ENCODE measurements at places on chromosomes 2 and 18.
A peak's percentile ranks its signal among the peaks of the same experiment; 100 is the strongest.

DNA sequence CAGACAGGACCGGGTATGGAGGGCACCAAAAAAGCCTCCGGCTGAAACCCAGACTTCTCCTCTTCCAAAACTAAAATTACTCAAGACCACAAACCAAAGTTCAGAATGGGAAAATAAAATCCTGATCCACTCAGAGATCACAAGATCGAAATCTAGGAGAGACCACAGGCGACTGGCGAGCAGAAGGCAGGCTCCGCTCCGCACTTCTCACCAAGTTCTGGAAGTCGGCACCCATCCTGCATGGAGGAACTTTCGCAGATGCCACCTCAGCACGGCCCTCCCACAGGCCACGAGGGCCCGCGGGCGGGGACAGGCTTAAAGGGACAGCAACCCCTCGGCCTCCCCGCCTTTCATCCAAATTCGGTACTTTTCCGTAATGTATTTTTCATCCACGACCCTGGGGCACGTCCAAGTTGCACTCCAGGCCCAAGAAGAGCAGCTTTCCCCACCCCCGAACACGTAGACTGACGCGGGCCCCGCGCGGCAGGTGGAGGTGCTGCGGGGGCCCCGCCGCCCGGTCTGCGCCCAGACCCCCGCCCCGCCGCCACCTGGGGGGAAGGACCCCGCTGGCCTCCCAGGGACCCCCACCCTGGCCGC is 43.7 kb downstream of the HDLBP start:
- peak; percentile 83 for DNase-seq

GRCh38 chr2:38268691-38269327 is 108.3 kb downstream of the ATL2 start:
- DNase-seq: peak; percentile 82

- DNase-seq: peak; percentile 13
Observed at GRCh38 chr18:58005011-58005410, 39.0 kb upstream of the NEDD4L start.

DNA sequence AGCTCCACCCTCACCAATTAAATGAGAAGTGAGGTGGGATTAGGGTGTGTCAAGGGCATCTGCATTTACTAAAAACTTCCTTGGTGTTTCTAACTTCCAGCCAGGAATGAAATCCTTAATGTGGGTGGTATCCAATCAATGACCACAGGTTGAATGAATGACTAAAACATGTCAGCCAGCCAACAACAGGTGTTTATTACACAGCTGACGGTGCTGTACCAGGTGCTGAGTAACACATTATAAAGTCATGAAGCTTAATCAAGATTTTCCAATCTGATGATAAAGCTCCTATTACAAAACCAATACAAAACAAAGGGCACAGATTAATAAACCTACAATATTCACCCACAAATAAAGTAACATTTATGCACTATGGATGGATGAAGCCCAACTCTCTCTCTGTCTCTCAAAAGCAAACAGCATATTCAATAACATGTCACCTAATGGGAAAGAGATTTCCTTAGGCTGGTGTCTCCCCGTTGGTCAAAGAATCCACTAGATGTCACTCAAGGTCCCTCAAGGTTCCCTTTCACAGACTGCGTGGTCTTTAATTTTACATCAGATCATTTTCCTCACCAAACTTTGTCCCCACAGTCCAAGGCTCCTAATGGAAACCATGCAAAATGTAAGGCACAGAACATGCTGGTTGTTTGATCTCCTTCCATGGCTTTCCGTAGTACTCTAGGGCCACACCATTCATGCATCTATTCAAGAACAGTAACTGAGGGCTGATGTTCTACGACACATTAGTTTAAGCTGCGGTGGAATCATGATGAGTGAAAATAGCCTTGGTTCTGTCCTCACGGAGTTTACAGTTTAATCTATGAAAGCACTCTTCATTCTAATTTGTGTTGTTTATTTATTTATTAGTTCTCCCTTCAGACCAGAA is 6.4 kb upstream of the PTPN4 start:
- peak; percentile 40 for DNase-seq

DNA sequence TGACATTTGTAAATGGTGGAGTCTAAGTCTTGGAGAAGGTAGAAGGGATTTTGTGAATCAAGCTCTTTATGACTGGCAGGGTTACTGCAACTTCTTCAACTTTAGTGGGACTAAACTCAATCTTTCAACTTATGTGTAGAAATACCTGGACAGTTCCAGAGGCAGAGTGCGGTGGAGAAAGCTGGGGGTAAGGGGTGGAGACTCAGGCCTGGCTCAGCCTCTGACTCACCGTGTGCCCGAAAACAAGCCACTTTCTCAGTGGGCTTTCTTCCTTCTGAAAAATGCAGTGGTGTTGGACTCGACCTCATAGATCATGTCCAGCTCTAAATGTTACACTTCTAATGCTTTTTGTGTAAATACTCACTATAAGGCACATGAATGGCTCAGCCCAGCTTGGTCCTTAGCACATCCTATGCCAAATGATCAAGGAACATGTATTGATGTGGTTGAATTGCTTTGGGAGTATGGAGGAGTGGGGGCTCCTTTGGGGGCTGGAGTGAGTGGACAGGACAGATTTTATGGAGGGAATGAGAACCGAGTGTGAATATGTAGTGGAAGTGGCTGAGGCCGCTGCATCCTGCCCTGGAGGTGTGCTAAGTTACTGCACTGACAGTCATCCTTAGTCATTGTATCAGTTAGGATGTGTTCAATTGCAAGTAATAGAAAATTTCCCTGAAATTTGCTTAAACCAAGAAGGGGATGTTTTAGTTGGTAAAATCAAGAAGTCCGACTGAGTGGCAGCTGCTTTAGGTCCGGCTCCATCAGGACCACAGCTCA is 32.2 kb upstream of the IGFBP5 start:
- DNase-seq: no peak

DNA sequence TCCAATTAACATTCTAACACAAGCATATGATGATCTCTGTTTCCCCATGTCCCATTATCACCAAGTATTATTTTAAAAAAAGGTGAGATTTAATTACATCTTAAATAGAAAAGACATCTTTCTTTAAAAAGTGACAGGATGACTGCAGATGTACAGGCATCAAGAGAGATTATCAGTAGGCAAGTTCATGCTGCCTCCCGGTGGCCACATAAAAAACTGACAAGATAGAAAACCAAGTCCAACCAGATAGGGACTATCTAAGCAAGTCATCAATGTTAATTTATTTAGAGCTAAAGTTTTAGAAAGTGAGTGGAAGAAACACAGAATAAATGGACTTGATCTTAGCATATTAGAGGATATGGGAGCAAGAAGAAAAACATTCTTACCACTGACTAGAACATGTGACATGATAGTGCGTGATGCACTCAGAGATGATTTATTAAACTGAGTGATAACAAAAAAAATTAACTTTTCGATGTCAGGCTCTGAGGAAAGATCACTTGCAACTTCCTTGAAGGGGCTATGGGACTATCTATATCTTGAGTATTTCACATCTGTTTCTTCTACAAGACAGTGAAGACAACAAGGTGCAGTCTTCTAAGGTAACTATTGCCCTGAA is 5.4 kb upstream of the TDRD15 start:
- DNase-seq: peak; percentile 6

DNA sequence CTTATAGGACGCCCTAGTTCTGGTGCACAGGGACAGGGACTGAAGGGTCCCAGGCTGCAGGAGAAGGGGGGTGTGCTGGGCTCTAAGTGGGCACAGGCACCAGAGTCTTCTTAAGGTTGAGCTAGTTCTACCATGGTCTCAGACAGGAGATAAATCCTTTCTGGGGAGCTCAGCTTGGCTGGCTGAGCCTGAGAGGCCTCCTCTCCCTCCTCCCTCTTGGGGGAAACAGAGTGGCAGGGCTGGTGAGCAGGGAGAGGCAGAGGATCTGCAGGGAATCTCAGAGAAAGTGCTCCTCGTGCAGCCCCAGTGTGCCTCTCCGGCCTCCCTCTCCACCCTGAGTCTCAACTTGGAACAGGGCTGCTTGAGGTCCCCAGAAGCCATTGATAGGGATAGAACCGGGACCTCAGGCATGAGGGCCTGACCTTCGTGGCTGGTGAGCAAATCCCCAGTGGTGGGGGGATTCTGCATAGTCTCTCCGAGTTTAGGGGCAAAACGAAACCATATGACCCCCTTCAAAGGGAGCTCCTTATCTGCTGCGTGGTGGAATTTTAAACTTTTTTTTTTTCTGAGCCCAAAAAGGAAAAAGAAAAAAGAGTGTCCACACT is 2.0 kb downstream of the GDF7 start:
- DNase-seq: no peak

- peak; percentile 20 for DNase-seq
Observed at GRCh38 chr2:214649440-214650205, 159.9 kb downstream of the BARD1 start.

GRCh38 chr2:152497481-152498052 is 162.6 kb downstream of the FMNL2 start:
- DNase-seq: no peak

GRCh38 chr18:48105317-48105716 is 174.9 kb upstream of the SMAD2 start:
- no peak for DNase-seq

GRCh38 chr18:59273759-59274532 is 692 bp upstream of the RAX start:
- no peak for DNase-seq

GRCh38 chr18:41482501-41482900 is 472.5 kb upstream of the PIK3C3 start:
- DNase-seq: no peak

- DNase-seq: no peak
Observed at GRCh38 chr2:1448009-1448408, 34.7 kb downstream of the TPO start.

GRCh38 chr2:88320076-88320773 is 132.3 kb downstream of the FOXI3 start:
- no peak for DNase-seq

- no peak for DNase-seq
Observed at GRCh38 chr18:57085371-57085770, 61.5 kb upstream of the BOD1L2 start.

- DNase-seq: no peak
Observed at GRCh38 chr2:207930747-207931146, 94.6 kb downstream of the PLEKHM3 start.

DNA sequence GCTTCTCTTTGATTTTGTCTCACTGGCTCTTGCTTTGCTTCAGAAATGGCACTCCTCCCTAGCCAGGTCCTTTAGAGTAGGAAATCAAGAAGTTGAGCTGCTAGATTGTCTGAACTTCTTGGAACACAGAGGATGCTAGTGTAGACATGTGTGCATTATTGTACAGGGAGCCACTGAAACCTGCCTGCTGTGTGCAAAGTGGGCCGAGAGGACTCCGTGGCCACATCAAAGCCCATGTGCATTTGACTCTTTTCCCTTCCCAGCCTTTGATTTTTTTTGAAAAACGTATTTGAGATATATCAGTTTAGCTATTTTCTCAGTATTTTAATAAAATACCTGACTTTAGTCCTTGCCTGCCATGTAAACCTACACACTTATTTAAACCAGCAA is 83.1 kb downstream of the TMEM247 start:
- no peak for DNase-seq

- no peak for DNase-seq
Observed at GRCh38 chr2:13193075-13193474, 476.3 kb downstream of the TRIB2 start.

- no peak for DNase-seq
Observed at GRCh38 chr2:141942006-141942789, 188.6 kb downstream of the LRP1B start.

DNA sequence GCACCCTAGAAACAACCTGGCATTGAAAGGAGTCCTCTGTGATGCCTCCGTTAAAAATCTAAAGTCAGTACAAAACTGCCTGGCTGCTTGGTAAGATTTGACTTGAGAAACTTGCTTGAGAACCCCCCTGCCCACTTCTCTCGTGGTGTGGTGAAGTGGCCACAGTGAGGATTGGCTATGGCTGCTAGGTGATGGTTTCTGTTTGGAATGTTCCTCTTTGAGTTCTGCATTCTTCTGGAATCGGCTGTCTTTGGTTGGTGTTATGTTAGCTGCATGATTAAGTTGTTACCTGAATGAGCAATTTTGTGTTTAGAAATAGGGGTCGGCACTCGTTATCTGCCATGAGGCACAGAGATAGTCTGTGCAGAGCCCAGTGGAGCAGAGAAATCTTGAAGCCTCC is 21.7 kb upstream of the SAG start:
- DNase-seq: peak; percentile 13

DNA sequence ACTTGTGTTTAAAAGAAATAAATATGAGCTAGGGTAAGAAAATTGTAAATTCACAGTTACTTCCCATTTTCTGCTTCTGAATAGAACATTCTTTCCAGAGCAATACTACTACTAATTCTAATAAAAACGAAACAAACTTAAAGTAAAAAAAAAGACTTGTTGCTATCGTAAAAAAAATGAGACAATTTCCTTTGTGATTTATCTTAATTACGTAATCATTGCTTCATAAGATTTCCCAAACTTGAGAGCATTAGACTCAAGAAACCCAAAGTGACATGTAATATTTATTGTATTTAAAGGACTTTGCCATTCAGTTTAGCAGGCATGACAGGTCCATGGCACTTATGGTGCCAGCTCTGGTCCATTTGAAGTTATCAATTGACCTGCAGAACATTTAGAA is 153.8 kb downstream of the AQP4 start:
- no peak for DNase-seq

- no peak for DNase-seq
Observed at GRCh38 chr2:228654707-228655106, 473.2 kb upstream of the SPHKAP start.

DNA sequence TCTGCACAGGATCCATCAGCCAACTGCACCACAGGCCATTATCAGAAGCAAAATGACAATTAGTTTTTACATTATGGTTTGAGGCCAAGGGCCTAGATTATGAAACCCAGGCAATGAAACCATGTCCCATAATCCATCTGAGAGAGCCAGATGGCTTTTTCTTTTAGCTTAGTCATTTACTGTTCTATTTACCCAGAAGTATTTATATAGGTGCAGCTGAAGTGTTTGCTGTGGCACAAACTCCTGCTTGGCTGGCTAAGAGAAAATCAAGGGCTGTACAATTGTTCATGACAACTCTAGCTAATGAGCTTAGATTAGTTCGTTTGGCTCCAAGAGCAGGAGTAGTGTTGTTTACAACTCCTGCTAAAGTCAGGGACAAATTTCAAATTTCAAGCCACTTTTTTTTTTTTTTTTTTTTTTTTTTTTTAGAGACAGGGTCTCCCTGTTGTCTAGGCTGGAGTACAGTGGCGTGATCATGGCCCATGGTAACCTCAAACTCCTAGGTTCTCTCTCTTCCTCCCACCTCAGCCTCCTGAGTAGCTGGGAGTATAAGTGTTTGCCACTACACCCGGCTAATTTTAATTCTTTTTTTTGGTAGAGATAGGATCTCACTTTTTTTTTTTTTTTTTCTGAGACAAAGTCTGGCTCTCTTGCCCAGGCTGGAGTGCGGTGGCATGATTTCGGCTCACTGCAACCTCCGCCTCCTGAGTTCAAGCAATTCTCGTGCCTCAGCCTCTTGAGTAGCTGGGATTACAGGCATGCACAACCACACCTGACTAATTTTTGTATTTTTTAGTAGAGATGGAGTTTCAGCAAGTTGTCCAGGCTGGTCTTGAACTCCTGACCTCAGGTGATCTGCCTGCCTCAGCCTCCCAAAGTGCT is 18.4 kb upstream of the REV1 start:
- DNase-seq: no peak

DNA sequence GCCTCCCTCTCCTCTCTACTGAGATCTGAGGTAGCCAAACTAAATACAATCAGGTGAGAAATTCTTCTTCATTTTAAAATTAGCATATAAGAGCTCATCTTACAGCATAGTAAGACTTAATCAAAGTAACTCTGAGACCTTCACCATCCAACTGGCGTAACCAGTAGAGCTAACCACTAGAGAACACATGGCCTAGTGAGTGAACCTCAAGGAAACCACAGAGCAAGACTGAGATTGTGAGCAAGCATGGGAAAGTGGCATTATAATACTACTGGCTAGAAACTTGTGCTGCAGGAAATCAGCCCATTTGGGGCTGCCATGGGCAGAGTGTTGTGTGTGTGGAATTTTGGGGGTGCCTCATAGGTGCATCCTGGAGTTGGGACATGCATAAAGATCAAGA is 61.1 kb upstream of the SPHKAP start:
- no peak for DNase-seq
